ENCODE measurements at places on chromosomes 7 and 10. TPM values are rescaled to one million over a fixed set of nuclear protein-coding genes. Genes with fewer than 3 reads are reported as not detected.

Gene FKBP9
- total RNA-seq: 590 TPM

Gene GSTO2
- 0.85 TPM for total RNA-seq

Gene CCDC172
- total RNA-seq: not detected

Gene LRIT1
- not detected for total RNA-seq

Gene IGF2BP3
- 7.6 TPM for total RNA-seq

Gene TMEM225B
- total RNA-seq: 1.6 TPM

Gene SFRP5
- not detected for total RNA-seq

Gene AKR1C8
- total RNA-seq: not detected

Gene OR2A7
- 1.3 TPM for total RNA-seq

Gene DNAH11
- not detected for total RNA-seq

Gene CYP2E1
- total RNA-seq: 1.3 TPM

Gene SFTPA1
- not detected for total RNA-seq

Gene CHAT
- not detected for total RNA-seq

Gene PPP1R9A
- 1.6 TPM for total RNA-seq

Gene CFAP46
- total RNA-seq: 0.49 TPM

Gene INA
- total RNA-seq: 13.0 TPM

Gene GNG11
- total RNA-seq: 21.4 TPM

Gene HDAC9
- 13.0 TPM for total RNA-seq

Gene PON1
- not detected for total RNA-seq

Gene TRPV5
- total RNA-seq: not detected

Gene GBX1
- total RNA-seq: not detected

Gene DPYSL4
- total RNA-seq: 6.1 TPM

Gene TMEM196
- not detected for total RNA-seq

Gene FAM241B
- not detected for total RNA-seq

Gene COL13A1
- total RNA-seq: 15.4 TPM

Gene ENTPD1
- total RNA-seq: 0.32 TPM

Gene PTF1A
- total RNA-seq: not detected

Gene GRID2IP
- total RNA-seq: not detected

Gene FGL2
- 0.16 TPM for total RNA-seq

Gene LAMB1
- total RNA-seq: 535 TPM

Gene NEUROD6
- not detected for total RNA-seq

Gene LDB3
- not detected for total RNA-seq

Gene KAZALD1
- 9.7 TPM for total RNA-seq

Gene CRTAC1
- total RNA-seq: not detected

Gene TUBAL3
- total RNA-seq: not detected

All from hair follicle dermal papilla cell (primary cell).